HepG2 (cell line): ENCODE measurements at places on chromosomes 11 and 22.

GRCh38 chr22:24894998-24895397 lies 51.5 kb downstream of the LHFPL7 start:
- DNase-seq = peak; percentile 61

DNA sequence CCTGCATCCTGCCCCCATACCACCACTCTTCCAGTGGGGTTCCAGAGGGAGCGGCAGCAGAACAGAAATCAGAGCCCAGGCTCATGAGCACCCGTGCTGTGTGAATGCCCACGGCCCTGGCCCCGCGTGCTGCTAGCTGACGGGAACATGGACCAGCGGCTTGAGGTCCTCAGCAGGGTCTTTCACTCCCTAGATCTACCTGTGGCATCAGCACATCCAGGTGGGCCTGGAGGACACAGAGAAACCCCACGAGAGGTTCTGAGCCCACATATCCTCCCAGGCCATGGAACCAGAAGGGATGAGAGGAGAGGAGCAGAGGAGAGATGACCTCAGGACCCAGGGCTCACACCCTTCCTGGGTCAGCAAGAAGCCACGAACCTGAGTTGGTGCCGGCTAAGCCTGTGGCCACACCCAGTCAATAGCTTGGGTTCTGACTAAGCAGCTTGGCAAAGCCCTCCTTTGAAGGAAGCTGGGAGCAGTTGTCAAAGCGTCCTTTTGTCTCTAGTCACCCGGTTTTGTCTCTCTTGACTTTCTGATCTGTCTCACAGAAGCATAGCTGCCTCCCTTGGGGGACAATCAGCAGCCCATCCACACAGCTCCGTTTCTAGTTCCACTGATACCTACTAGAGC lies 89.3 kb upstream of the LMO1 start:
- DNase-seq = no peak

GRCh38 chr11:11553573-11553972 lies 68.2 kb downstream of the GALNT18 start:
- no peak for DNase-seq

DNA sequence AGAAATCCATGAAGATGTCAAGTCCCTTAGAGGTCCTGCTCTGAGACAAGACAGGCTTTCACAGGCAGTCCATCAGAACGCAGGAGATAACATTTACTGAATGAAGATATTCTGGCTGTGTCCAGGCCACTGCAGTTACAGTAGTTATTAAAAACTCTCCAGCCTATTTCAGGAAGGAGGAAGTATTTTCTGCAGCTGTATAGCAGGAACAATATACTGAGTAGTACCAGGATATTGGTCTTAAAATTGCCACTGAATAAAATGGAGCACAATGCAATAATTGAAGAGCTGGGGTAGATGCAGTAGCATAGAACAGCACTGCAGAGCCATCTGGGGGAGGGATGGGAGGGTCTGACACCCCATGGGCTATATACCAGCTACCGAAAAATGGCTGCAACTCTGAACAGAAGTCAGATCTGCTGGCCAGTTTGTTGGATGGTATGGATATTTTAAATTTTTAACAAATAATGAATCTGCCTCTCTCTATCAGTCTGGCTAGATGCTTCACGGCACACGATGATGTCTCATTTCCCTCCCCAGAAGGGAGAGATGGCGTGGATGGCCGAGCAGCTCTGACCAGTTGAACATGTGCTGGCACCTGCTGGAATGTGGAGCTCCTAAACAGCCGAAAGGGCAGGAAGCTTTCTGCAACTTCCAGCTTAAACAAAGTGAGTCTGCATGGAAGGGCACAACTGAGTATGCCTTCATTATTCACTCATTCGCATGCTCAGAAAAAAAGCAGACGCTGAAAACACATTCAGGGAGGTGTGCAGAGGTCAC lies 342.1 kb upstream of the SYN3 start:
- no peak for DNase-seq

DNA sequence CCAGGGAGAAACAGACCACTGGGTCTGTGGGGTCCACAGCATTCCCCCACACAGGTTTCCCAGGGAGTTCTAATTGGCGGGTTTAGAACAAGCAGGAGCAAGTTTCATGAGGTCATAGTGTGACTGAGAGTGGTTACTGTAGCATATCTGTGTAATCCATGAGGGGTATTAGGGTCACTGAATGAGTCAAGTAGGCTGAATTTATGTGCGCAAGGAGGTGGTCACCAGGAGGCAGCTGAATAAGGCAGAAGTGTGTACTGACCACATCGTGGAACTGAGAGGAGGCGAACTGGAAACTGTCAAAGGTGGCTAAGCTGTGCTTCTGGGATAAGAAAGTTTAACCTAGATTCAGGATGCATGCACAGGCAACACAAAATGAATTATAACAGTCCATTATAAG lies 876.0 kb downstream of the METTL15 start:
- DNase-seq = no peak

GRCh38 chr11:74204701-74205100 lies 33.6 kb downstream of the PPME1 start:
- DNase-seq = no peak

DNA sequence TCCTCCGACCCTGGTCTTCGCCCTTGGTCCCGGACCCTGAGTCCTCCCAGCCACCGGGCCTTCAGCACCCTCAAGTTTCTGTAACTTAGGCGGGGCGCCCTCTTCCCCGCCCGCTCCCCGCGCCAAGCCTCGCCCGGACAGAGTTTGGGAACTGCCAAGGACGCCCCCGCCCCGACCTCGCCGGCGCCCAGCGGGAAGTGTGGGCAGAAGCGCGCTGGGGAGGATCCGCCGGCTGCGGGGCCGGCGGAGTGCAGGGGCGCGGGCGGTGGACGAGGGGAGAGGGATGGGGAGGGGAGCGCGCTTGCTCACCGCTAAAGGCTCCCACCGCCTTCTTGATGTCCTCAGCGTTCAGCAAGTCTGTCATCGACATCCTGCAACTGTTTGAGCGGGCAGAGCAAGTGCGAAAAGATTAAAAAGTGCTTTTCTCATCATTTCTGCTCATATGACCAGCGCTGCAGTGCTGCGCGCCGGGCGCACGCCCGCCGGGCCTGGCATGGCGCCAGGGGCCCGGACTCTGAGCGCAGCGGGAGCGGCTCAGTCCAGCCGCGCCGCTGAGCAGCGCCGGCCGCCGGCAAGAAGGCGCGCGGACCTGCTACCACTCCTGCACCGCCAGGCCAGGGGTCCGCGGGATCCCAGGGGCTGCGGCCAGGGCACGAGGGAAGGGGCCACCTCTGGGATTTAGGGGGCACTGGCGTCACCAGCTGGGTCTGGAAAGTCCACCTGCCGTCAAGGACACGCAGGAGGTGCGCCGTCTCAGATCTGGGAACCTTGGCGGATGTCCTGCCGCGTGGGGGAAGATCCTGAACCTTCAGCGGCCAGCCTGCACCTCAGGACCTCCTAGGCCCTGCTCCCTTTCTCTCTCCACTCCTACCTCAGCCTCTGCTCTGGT lies at the start of gene PVALB:
Gene PVALB (minus strand): TSS at position 400 of the 889 bp plus-strand sequence. CDS start 30 bp downstream, at position 370.
- DNase-seq = no peak

GRCh38 chr22:44596396-44597125 lies 98.5 kb upstream of the RTL6 start:
- no peak for DNase-seq

DNA sequence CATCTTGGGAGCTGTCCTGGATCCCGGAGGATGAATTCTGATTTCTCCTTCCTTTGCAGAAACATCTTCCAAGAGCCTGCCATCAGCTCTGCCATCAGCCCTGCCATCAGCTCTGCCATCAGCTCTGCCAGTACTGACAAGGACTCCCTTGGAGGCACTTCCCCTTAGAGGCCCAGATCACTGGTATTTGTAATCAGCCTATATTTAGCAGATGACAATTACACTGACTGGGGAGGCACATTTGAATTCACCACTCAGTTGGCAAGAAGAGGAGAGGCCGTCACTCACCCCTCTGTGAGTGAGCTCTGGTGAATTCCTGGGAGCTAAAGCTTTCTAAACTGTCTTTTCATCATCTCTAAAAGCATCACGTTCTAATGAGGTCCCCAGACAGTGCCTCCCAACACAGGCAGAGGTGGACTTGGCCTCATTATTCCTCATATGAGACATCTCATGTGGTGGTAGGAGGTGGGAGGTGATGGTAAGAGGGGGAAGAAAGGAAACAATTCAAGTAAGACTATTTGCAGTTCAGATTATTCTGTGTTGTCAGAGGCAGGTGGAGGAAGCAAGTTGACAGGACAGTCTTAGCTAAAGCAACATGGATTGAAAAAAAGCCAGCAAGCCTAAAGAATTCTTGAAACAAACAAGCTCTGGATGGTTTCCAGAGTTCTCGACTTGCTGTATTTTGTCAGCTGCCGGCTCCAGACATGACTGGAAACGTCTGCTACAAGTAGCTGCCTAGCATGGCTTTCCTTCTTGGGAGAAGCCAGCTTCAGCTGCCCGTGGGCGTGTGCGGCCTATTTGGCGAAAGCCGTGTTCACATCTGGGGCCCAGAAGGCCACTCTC lies 771.7 kb downstream of the TBC1D22A start:
- no peak for DNase-seq

GRCh38 chr11:93329936-93330445 lies 551 bp upstream of the DEUP1 start:
- DNase-seq = no peak

GRCh38 chr11:44916801-44917385 lies 33.8 kb downstream of the TP53I11 start:
- DNase-seq = no peak

DNA sequence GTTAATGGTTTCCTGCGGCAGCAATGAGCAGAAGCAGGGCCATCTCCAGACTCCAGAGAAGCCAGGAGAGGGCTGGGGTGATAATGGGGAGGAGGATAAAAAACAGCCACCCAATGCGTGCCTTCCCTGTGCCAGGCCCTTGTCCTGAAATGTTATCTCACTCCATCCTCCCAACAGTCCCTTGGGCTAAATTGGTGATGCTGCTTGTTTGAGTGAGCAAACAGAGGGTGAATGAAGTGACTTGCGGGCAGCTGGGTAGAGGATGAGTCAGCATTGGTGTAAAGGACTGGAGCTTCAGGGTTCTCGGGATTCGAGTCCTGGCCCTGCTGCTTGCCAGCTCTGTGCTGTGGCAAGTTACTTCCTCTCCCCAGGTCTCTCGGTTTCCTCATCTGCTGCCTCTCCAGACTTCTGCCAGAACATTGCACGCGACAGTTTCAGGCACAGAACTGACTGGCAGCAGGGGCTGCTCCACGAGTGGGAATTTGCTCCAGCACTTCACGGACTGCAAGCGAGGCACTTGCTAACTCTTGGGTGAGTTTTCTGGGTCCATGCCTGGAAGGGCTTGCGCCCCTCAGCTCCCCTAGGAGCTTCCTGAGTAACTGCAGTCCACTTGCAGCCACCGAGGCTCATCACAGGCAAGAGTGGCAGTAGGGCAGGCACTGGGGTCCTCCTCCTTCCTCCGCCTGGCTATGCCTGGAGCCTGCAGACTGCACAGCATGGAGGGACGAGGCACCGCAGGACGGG lies at the start of gene P2RY6:
Gene P2RY6 (plus strand): TSS at position 403 of the 744 bp plus-strand sequence. CDS start 24,181 bp downstream, outside the sequence.
- peak; percentile 75 for DNase-seq
